ENCODE measurements at places on chromosomes 16 and 17. TPM values are rescaled to one million over a fixed set of nuclear protein-coding genes. Genes with fewer than 3 reads are reported as not detected.

The KRTAP4-3 gene
- not detected for total RNA-seq

The CIBAR2 gene
- total RNA-seq: not detected

The KRTAP2-2 gene
- not detected for total RNA-seq

The KRT27 gene
- total RNA-seq: not detected

The FBXW10B gene
- total RNA-seq: 0.62 TPM

The TBC1D3E gene
- not detected for total RNA-seq

The CDH3 gene
- total RNA-seq: 0.33 TPM

The CDT1 gene
- total RNA-seq: 6.1 TPM

The ABCA6 gene
- total RNA-seq: 7.9 TPM

The KCTD19 gene
- under 0.01 TPM for total RNA-seq

The KRT15 gene
- total RNA-seq: 15.3 TPM

The C16orf96 gene
- not detected for total RNA-seq

The CSH2 gene
- not detected for total RNA-seq

The GSDMA gene
- not detected for total RNA-seq

The MT2A gene
- 194 TPM for total RNA-seq

The CCL5 gene
- total RNA-seq: not detected

The RDM1 gene
- total RNA-seq: 1.5 TPM

The TAC4 gene
- total RNA-seq: not detected

The SCIMP gene
- not detected for total RNA-seq

The AANAT gene
- total RNA-seq: not detected

The IRX3 gene
- 0.12 TPM for total RNA-seq

The ATF7IP2 gene
- 5.0 TPM for total RNA-seq

The PRAC1 gene
- total RNA-seq: not detected

The SOX8 gene
- under 0.01 TPM for total RNA-seq

The MYH3 gene
- total RNA-seq: 0.77 TPM

The LRRC37A2 gene
- 3.5 TPM for total RNA-seq

The C16orf46 gene
- 0.25 TPM for total RNA-seq

The MT1H gene
- total RNA-seq: not detected

The PLA2G10 gene
- total RNA-seq: not detected

The PRSS8 gene
- not detected for total RNA-seq

The ATAD5 gene
- total RNA-seq: 5.8 TPM

The MLKL gene
- total RNA-seq: 15.5 TPM

All from uterine smooth muscle cell (primary cell).